Esophagus squamous epithelium (tissue), 5 donors: ENCODE measurements at places on chromosomes 2 and 18.

DNA sequence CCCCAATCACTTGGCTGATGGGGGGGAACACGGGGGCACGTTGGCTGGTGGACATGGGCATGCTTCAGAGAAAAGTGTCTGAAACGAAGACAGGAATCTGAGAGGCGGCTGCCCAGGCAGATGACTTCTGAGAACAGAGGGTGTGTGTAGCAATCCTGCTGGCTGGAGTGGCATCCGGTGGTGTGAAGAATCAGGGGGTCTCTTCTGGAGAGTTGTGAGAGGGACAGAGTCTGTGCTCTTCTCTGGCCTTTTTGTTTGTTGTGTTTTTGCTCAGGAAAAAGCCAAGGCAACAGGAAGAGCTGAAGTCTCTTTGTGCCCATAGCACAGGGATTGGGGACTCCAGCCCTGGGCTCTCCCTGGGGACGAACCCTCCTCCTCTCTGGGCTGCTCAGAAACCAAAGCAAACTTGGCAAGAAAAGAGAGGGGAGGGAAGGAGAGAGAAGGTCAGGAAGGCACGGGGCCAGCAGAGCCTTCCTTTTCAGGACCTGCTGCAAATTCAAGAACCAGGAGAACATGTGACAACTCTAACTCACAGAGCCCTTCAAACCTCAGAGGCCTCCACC lies 97.0 kb upstream of the SMAD2 start:
- no peak for DNase-seq

- no peak for DNase-seq
Observed at GRCh38 chr2:156350374-156351142, 18.0 kb upstream of the NR4A2 start.

DNA sequence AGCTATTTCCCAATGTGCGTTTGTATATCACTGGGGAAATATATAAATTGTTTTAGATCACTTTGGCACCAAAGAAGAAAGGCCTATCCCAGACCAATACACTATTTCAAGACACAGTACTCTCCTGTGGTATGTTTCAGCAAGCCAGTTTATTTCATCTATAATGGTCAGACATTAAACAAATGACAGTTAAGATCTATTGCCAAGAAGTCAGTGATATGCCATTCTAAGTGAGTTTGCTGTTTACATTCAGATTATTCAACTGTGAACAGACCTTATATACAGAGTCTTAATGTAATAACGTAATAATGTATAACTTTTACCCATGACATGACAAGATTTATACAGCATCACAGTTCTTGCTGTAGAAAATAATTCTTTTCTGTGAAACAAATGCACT lies 352.7 kb downstream of the CDH7 start:
- no peak for DNase-seq

GRCh38 chr2:74703373-74703772 lies 49.3 kb downstream of the SEMA4F start:
- DNase-seq: no peak

DNA sequence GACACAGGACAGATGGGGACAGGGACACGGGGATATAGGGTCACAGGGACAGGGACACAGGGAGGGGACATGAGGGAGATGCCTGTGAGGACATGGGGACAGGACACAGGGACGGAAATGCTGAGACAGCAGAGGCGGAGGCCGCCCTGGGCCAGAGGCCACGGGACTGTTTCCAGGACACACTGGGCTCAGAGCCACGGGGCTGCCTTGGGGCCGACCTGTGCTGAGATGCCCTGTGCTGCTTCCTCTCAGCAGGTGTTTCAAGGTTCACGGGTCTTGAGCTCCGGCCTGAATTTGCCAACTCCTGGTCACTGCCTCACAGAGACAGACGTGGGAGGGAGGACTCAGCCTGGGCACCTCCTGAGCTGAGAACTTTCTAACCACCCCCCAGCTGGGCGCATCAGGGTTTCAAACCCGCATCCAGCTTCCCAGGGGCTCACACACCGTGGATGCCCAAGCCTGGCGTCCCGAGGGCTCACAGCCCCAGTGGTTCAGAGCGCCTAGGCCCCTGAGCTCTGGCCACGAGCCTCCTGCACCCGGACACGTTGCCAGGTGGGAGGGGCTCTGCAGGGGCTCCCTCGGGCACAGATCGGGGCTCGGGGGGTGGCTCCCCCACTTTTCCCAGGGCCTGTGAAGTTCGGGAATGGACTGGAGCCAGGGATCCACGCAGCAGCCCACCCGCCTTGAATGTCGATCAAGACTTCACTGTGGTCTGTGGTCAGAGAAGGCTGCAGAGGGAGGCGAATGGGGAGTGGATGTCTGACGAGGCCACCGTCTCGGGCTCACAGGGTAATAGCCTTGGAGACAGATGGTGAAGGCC lies 64.1 kb downstream of the SLC66A2 start:
- no peak for DNase-seq

- no peak for DNase-seq
Observed at GRCh38 chr18:25876330-25876948, 214.0 kb downstream of the SS18 start.

DNA sequence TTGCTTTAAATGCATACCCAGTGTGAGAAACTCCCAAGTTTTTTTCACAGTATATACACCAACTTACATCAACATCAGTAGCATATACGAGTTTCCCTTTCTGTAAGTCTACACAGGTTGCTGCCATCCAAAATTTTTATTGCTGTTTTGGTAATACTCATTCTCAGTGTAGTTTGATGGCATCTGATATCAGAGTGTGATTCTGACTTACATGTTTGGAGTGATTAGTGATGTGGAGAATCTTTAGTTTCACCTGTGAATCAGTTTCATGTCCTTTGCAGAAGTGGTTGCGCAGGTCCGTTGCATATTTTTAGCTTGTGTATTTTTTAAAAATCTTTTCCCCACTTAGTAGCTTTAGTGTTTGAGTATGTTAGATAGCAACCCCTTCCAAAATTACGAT lies 50.1 kb downstream of the CCDC74A start:
- DNase-seq: no peak

- no peak for DNase-seq
Observed at GRCh38 chr18:51525453-51526225, 328.2 kb upstream of the MEX3C start.

DNA sequence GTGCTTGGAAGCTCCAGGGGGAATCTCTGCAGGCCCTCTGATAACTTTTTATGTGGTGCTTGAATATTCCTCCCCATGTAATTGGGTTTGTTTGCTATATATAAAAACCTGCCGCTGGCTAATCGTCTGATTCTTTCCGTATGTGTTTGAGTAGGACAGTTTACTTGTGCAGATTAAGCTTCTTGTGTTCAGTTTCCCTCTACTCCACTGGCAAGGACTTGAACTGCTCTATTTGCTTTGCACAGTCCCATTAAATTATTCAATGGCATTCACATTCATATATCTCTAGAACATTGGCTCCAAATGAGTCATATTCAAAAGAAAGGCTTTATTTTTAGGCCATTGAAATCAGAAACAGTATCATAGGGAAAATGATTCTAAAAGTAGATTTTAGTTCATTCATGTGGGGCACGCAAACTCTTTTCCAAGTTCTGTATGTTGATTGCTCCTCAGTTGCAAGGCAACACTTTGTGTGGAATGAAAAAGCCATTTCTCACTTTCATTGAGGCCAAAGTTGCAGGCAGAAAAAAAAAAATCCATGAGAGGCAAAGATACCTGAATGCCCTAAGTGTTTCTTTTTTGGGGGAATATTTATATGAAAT lies 1682.3 kb upstream of the PIK3C3 start:
- DNase-seq: no peak

- DNase-seq: no peak
Observed at GRCh38 chr2:45567288-45567963, 43.6 kb downstream of the SRBD1 start.

DNA sequence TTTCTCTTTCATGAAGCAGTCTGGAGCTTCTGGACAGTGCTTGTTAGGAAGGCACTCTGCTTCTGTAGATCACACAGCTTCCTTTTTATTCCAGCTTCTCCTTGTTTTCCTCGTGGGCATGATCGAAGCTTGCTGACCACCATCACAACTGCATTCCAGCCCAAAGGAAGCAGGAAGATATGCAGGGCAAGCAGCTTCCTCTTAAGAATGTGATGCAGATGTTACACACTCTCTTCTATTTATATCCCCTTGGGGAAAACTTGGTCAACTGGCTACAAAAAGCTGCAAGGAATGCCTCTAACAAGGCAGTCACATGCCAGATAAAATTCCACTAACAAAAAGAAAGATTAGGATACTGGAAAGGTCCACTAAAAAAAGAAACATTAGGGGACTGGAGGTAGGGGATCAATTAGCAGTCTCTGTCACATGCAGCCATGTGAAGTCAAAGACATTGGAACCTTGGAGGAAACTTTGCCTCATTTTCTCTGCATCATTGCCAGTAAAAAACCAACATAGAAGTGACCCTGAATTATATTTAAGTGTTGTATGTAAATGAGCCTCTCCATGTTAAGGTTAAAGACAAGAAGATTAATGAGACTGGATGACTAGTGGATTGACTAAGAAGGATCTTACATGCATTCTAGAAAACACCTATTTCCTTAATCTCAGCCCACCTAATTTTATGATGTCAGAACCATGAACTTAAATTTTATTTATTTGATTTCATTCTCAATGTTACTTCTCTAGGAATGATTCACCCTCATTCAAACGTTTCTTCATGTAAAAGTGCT lies 98.3 kb downstream of the NAB1 start:
- no peak for DNase-seq

DNA sequence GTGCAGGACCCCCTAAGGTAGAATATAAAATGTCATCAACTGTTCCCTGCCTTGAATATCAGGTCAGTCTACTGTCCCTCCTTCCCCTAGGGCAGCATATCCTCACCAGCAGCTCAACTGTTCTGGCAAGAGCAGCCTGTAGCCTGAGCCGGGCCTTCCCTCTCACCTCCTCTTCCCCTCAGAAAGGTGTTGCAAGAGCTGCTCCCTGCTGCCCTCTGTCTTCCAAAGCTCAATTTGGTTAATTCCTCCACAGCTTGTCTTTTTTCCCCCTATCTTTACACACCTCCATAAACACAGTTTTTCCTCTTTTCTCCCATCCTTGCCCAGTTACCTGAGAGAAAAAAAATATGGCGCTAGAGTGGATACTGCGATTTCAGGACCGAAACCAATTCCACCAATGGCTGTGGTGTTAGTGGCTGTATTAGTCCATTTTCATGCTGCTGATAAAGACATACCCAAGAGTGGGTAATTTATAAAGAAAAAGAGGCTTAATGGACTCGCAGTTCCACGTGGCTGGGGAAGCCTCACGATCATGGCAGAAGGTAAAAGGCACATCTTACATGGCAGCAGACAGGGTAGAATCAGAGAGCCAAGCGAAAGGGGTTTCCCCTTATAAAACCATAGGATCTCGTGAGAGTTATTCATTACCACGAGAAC lies 184.7 kb downstream of the MREG start:
- no peak for DNase-seq

- DNase-seq: no peak
Observed at GRCh38 chr2:37632310-37632709, 39.1 kb downstream of the CDC42EP3 start.

DNA sequence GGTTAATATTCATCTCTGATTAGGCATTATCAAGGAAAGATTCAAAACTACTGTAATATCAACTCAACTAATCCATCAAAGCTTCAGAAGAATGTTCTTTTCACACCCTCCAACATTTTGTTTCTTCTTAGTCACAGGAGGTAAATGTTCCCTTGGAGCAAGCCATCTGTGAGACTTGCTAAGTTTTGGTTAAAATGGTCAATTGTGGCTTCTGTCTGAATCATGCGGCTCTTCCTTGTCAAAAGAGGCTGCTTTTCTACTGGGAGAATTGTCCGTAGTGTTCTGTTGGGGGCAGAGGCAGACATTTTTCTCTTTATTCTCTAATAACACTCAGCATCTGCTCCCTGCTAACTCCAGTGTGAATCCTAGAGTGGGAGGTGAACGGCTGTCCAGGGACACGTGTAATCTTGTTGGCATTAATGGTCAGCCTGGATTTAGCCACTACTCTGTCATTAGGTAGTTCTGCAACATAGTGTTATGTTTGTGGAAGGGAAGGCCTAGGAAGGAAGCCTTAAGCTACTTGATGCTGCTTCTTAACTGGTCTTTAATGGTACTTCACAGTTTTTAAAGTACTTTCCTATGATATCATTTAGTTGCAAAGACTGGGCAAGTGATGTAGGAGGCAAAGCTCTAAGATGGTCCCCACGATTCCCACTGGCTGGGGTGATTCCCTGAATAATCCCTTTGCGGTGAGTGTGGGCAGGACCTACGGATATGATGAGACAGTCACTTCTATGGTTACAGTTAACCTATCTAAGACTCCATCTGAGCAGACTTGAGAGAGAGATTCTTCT lies 22.6 kb upstream of the FAP start:
- no peak for DNase-seq

DNA sequence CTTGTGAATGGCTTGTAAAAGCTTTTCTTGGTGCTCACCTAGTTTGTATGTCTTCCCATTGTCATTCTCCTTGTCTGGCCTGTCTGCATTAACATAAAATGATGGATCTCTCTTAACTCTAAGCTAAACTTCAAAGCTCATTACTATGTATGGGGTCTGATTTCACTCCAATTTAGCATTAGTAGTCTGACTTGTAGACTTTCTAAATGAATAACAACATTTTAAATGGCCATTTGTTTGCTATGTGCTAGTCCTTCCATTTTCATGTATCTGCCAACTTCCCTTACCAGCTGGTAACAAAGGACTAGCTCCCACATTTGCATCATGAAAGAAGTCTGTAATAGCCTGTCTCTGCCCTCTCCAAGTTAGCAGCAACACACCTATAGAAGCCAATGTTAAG lies 324.2 kb upstream of the RGPD4 start:
- no peak for DNase-seq

DNA sequence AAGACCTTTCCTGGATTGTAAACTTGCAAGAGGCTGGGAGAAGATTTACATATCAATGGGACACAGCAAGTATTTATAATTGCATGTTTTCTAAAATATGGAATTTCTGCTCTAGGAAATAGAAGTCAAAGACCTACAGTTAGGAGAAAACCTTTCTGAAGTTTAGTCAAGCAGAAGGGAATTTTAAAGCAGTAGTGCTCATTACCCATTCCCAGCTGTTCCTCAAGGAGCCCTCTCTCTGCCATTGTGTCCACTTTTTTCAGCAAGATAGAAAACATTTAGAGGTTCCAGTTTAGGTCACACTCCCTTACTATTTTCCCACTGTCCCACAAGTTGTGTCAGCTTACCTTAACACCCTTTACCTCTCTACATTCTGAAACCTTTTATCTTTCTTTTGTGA lies 584.0 kb upstream of the CHAC2 start:
- no peak for DNase-seq

- DNase-seq: no peak
Observed at GRCh38 chr2:55099878-55100820, 49.9 kb upstream of the RTN4 start.

- no peak for DNase-seq
Observed at GRCh38 chr2:118800736-118801135, 46.7 kb downstream of the EN1 start.

GRCh38 chr2:138061961-138062360 lies 97.7 kb downstream of the HNMT start:
- no peak for DNase-seq
